ENCODE measurements at places on chromosomes 5 and 9. TPM values are rescaled to one million over a fixed set of nuclear protein-coding genes. Genes with fewer than 3 reads are reported as not detected.

DNA sequence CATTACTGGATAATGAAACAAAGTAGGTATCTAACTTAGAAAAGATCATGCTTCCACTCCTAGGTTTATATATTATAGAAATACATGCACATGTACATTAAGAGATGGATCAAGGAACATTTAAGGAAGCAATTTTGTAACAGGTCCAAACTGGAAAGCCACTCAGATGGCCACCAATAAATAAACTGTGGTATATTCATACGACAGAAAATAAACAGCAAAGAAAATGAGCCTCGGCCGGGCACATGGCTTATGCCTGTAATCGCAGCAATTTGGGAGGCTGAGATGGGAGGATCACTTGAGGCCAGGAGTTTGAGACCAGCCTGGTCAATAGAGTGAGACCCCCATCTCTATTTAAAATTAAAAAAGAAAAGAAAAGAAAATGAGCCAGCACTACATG is 25.6 kb downstream of the CEMIP2 start:
- DNase-seq: no peak

DNA sequence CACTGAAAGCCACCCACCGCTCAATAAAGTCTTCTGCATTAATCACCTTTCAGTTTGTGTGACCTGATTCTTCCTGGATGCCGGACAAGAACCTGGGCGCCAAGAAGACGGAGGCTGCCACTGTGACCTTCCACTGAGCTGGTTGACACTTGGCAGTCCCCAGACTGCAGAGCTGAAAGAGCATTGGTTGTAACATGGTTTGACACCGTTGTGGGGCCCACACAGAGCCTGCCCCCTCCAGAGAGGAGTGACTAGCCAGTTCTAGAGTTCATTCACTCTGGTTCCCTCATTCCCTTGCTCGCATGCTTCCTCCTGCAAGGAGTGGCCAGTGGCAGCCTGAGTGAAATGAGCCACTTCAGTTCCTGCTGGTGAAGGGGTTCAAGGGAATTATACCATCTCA is 86.2 kb upstream of the ANXA1 start:
- DNase-seq: no peak

- no peak for DNase-seq
Observed at GRCh38 chr9:97473717-97474116, 27.7 kb upstream of the TMOD1 start.

- no peak for DNase-seq
Observed at GRCh38 chr9:88303721-88304451, 84.4 kb upstream of the SPIN1 start.

DNA sequence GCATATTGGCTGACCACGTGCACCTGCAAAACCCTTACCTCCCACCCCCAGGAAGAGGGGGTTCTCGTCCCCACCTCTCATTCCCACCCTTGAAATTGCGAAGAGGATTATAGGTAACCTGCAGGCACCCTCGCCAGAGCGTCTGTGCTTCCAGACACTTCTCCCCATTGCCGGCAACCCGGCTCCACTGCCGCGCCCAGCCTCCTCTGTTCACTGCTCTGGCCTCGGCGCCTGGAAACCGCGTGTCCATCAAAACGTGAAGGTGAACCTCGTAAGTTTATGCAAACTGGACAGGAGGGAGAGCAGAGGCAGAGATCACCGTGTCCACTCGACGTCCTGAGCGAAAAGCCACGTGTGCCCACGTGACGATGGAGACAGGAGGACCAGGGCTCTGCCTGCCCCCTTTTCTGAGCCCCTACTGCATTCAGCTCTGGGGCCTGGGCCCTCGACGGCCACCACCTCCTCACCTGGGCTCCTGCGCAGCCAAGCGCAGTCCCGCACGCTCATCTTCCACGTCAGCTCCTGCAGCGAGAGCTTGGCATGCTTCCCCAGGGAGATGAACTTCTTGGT is 1.9 kb downstream of the TERT start:
- DNase-seq: no peak

DNA sequence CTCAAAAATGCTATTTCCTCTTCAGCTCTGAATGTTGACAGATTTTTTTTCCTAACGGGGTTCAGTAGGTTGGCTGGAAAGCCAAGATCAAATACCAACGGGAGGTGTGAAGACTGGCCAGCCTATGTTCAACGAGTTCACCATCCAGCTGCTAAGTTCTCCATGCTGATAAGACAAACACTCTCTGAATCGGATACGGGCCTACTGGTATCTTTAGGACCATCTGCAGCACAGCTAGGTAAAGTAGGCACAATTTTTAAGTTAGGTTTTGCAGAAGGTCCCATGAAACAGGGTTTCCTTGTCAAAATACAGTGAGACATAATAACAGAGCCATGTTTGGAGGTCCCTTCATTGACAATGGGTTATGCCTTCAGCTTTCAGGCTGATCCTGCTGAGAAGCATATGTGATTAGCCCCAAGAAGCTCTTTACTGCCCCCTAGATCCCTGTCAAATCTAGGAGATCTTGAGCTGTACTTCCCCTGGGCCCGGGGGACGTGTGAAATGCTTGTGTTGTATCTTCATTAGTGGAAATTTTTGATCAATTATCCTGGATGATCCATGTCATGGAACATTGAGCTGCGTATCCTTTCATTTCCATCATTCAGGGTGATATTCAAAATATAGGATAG is 60.6 kb downstream of the PGM5 start:
- DNase-seq: no peak

The SPINK6 gene
- total RNA-seq: not detected

The IFNB1 gene
- total RNA-seq: not detected

The DRD1 gene
- 0.41 TPM for total RNA-seq

The CDH12 gene
- not detected for total RNA-seq

The RMI1 gene
- 1.6 TPM for total RNA-seq

The HTR4 gene
- 7.8 TPM for total RNA-seq

The MLLT3 gene
- 9.6 TPM for total RNA-seq

All from thoracic aorta (tissue), 2 donors.